ENCODE measurements at places on chromosomes 3 and 15.

DNA sequence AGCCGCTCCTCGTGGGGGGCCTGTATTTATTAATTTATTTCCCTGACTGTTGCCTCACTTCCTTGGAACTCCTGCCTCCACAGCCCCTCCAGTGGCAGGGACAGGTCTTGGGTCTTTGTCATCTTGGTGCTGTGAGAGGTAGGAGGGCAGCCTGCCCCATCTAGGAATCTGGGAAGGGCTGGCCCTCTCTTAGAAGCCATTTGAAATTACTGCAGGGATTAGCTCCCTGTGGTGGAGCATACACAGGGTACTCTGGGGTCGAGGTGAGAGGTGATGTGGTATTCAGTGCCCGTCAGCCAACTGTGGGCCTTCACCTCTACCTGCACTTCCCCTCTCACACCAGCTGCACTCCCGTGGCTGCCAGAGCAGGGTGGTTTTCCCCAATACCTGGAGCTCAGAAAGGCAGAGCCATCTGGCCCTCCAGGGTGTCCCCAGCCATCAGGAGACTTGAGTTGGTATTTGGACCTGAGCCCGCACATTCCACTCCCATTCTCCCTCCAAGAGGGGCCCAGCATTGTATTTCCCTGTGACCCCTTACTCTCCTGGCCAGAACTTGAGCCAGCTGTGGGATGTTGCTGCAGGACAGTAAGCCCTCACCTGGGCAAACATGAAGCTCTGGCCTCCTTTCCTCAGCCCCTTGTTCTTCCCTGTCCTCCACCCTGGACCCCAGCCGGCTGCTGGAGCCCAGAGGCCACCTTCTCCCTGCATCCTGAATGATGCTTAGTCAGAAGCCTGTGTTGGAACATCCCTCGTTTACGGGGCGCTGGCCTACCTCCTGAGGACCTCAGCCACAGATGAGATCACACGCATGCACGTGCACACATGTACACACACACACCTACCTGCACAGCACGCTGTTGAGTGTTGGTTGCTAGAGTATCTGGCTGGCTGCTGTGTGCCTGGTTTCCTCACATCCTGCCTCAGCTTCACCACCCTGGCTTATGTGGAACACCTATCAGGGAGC lies 2.0 kb upstream of the JMJD7 start:
- DNase-seq = no peak

DNA sequence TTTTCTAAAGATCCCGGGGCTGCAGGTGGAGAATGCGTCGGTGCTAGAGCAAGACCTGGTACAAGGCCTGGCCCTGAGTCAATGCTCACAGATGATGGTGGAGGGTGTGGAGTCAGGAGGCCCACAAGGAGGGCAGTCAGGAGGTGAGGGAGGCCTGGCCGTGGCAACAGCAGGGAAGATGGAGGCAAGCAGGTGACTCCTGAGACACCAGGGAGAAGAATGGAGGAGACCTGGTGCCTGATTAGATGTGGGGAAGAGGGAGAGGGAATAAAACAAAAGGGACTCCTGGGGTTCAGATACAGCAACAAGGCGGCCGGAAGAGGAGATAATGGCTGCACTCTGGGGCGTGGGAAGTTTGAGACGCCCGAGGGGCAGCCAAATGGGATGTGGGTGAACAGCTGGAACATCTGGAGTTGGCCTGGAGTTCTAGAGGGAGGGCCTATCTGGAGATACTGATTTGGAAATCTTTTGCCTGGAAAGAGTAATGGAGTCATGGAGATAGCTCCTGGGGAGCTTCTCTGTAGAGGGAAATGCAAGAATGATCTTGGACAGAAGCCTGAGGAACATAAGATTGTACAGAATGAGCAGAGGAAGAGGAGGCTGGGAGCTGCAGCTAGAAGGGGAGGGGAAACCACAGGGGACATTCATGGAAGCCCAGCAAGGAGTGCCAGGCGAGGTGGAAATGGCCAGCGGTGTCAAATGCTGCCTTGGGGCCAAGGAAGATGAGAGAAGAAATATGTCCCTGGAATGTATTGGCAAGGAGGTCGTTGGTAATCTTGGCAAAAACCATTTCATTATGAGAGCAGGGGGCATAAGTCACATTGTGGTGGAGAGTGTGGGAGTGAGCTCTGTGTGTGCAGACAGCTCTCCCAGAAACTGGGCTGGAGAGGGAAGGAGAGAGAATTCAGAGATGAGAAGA lies 67.5 kb upstream of the CORO2B start:
- DNase-seq = no peak

- DNase-seq = no peak
Measured at GRCh38 chr15:80852676-80853075, 73.5 kb downstream of the CEMIP start.

DNA sequence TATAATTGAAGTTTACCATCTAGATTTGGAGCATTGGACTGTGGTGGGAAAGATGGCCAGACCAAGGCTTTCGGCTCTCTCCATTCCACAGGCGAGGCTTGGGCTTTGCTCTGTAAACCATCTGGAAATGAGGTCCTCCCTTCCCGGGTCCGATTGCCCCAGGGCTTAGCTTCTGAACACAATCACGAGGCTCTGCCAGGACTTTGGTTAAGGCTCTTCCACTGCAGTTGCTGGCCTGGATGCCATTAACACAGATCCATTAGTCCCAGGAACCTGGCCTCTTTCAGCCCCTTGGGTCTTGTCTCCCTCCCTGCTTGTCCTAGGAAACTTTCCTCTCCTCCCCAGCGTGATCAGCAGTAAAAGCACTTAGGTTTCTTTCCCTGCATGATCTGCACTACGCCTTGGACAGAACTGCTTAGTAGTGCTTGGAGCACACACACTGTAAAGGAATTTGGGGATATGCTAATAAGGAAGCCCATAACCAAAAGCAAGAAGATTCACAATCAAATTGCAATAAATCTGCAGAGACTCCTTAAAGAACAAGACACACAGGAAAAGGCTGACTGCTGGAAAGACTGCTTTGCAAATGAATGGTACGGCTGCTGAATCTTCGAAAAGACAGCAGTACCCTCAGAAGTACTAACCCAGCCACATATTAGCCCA lies 154.3 kb downstream of the ECT2 start:
- DNase-seq = no peak

DNA sequence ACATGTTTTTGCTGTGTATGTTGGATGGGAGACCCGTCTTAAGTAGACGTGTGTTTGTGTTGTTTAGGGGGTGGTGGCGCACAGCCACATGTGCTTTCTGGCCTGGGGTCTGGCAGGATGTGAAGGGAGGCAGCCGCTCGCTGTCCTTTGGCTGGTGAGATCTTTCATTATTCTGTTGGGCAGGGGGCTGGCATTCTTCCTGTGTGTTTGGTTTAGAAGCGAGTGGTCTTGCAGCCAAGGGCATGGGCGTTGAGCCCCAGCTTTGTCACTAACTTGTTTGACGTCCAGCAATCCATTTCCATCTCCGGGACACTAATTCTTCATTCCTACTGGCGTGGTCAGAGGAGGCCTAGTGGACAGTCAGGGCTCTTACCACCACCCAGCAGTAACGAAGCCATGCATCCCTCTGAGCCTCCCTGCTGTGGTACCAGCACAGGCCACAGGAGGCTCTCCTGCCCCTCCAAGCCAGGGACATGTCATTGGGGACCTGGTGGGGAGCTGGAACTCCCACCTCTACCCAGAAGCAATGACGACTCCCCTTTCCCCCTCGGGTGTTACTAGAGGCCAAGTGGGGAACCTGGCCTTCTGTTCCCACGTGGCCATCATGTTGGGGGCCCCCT lies 10.7 kb downstream of the THSD4 start:
- DNase-seq = no peak

GRCh38 chr3:148828136-148828690 lies 602 bp downstream of the CPB1 start:
- no peak for DNase-seq

GRCh38 chr15:41581110-41581509 lies 22.1 kb downstream of the TYRO3 start:
- no peak for DNase-seq

GRCh38 chr3:47152578-47152977 lies 11.3 kb downstream of the SETD2 start:
- no peak for DNase-seq

DNA sequence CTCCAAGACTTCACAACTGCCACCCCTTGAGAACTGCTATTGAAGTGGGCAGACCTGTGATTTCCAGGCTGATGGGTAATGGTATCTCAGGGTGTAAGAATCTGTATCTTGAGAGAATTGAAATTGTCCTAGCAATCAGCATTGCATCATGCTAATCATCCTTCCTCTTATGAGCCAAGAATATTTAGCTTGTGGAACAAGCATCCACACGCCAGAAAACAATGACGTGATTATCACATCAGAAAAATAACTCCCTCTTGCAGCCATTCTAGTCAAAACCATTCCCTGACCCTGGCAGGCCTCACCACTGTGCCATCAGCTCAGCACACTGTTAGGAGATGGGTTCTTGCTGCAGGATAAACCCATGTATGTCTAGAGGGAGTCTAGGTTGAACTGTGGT lies 6.7 kb downstream of the BCL2L10 start:
- no peak for DNase-seq

DNA sequence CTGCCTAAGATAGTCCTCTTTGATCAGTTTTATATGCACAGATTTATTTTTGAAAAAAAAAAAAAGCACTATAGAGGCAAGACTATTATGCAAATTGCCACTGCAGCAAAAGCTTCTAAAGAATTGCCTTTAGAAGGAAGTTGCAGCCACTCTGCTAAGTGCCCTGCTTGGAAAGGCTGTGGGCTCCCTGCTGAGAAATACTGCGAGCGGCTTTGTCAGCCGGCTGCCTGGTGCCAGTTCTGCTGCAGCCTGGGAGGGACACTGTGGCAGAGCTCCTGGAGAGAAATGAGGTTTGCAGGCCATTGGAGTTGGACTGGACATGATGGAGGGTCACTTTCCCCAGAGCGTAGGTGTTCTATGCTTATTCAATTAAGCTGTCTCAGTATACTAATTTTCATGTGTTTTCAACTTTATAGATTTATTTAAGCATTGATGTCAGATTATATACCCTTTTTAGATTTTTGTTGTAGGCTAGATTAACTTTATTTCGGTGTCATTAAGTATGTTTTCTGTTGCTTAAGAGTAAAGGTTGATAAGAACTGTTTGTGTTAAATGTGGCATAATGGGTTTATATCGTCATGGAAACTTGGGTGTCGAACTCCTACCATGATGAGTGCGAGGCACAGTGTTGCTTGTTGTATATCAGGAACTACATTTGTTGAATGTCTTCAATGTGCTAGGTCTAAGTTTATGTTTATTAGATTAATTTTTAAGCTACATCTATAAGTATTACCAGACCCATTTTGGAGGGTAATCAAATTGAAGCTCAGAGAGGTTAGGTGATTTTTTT lies 6.6 kb downstream of the MAP2K5 start:
- DNase-seq = peak; percentile 78

DNA sequence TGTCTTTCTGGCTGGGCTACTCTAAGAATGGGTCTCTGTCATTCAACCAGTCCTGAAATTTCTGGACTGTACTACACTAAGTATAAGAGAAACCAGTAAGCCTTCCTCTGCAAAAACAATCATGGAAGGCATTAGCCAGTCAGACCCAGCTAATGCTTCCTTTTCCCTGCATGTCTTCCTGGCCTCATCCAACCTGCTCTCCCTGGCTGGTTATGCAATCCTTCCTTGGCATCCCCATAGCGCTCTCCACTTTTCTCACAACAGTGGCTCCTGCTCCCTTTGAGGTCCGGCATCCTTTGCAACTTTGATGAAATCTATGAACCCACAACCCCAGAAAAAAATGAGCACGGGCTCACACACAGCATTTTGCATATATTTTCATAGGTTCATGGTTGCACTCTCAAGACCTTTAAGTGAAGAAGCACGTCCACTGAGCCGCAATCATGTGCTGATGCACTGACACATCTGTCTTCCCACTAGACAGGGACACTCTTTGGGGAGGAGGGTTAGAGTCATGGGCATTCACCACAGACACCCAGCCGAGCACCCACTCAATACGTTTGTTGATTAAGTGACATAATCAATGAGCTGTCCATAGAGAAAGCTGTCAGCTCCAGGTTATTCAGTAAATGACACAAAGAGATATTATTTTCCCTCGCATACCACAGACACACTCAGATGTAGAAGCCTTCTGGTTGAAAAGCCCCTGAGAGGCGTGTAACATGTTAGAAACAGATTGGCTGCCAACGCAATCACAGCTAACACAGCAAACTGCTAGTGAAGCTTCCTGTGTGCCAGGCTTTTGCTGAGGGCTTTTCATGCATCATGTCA lies 66.7 kb downstream of the PLD1 start:
- no peak for DNase-seq

GRCh38 chr15:101293122-101293521 lies 1.9 kb downstream of the SNRPA1 start:
- DNase-seq = no peak

DNA sequence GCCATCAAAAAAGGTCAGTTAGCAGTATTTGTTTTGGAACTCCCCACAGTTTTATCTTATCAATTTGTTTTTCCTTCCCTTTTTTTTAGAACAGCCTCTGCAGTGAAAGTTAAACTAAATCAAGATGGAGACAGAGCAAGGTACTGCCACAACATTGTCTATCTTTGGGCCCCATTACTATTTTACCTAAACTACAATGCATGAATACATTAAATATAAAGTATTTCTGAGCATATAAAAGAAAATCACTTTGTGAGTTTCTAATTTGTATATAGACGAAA lies 139.5 kb downstream of the MEIS2 start:
- no peak for DNase-seq

DNA sequence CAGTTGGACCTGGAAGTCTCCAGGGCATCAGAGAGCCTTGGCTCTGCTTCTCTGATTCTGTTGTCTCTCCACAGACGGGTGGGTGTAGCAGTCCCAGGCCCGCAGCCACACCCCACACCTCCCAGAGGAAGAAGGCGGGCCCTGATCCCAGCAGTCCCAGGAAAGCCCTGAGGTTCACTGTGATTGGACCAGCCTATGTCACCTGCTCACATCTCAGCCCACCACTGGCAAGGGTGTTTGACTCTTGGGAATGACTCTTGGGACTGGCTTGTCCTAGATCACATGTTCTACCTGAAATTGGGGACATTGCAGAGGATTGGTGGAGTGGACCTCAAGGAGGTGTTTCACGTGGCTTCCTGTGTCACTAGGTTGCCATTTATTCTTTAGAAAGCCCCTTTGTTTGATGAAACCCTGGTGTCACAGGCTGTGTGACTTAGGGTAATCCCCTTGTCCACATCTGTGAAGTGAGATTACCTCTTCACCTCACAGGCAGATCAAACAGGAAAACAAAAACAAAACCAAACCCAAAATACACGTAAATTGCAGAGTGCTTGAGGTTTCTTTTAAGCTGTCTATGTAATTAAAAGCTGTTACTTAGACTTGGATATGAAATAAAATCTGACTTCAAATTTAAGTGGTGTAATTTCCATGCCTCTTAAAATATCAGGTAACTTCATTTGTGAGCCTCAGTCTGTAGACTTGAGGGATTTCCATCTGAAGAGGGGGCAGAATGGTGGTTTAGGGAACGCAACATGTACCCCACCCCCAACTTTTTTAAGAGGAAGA lies 26.7 kb downstream of the FLNB start:
- no peak for DNase-seq

GRCh38 chr15:47787875-47788274 lies 70.6 kb downstream of the SEMA6D start:
- DNase-seq = no peak

DNA sequence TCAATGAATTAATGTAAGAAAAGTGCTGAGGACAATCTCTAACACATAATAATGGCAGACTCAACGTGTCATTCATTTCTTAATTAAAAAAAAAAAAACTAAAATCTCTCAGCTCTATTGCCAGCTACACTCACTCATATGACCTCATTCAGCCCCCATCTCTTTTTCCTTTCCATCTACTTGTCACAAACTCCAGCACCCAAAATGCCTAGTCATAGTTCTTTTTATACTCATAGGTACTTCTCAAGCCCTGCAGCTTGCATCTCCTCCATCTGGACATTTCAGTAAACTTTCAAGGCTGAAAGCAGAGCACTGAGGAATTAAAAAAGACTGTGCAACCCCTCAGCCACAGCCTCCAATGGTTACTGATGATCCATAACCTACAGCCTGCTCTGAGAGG lies 109.8 kb downstream of the PLCH1 start:
- DNase-seq = no peak

All from head of caudate nucleus (tissue), 42 donors.